ENCODE measurements at places on chromosomes 5 and 9.
A peak's percentile ranks its signal among the peaks of the same experiment; 100 is the strongest.

- DNase-seq = no peak
Measured at GRCh38 chr5:72572236-72572765, 65.1 kb upstream of the ZNF366 start.

DNA sequence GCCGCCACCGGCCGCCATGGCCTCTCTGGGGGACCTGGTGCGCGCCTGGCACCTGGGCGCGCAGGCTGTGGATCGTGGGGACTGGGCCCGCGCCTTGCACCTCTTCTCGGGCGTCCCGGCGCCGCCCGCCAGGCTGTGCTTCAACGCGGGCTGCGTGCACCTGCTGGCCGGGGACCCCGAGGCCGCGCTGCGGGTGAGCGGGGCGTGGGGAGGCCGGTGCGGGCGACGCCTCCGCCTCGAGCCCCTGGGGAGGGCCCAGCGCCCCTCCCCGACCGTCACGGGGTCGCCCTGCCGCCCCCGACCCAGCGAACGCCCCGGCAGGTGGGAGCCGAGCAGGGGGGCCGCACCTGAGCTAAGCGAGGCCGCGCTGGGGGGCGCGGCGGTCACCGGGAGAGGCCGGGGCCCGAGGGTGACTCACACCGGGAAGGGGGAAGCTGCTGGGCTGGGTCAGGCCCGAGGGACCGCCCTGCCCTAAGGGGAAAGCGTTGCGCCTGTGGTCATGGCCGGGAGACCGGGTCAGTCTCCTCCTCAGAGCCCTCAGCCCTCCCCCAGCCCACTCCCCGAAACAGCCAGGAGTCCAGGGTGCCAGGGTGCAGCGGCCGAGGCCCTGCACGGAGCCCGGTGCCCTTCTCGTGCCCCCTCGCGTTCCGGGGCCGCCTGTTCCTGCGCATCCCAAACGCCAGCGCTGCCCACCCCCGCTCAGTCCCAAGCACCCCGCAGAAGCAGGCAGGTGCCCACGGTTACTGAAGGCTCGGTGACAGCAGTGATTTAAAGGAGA is 510 bp downstream of the NOXA1 start:
- no peak for DNase-seq

- DNase-seq = no peak
Measured at GRCh38 chr5:98372351-98372750, 401.1 kb upstream of the RGMB start.

DNA sequence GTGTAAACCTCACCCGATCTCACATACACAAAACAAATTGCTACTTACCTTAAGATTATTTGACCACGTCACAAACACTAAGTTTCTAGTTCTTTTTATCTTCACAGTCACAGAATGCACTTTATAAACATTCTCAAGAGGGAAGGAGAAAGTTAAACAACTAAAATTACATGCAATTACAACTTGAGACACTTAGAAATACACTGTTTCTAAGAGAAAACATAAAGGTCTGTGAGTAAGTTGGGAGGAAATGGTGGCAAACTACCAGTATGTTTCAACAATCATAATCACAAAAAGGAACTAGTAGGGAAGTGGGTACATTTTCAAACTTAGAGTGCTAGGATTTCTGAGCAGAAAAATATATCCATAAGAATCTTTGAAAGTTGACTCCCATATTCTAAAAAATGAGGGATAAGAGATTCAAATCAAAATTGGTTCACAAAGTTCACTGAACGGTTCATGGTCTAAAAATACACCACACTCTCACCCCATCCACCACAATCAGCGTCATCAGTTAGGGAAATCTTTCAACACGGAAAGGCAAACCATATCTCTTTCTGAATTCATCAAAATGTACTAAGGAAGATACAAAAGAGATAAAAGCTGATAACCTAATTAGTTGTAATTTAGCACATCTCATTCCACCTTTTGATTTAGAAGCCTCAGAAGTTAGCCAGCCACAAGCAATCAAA is 182.6 kb downstream of the BNC2 start:
- no peak for DNase-seq

- no peak for DNase-seq
Measured at GRCh38 chr5:16774806-16775205, 158.0 kb upstream of the RETREG1 start.

GRCh38 chr5:151030056-151030336 is 9.6 kb downstream of the GPX3 start:
- DNase-seq = no peak

GRCh38 chr5:169029661-169030274 is 271.2 kb downstream of the SLIT3 start:
- DNase-seq = no peak

DNA sequence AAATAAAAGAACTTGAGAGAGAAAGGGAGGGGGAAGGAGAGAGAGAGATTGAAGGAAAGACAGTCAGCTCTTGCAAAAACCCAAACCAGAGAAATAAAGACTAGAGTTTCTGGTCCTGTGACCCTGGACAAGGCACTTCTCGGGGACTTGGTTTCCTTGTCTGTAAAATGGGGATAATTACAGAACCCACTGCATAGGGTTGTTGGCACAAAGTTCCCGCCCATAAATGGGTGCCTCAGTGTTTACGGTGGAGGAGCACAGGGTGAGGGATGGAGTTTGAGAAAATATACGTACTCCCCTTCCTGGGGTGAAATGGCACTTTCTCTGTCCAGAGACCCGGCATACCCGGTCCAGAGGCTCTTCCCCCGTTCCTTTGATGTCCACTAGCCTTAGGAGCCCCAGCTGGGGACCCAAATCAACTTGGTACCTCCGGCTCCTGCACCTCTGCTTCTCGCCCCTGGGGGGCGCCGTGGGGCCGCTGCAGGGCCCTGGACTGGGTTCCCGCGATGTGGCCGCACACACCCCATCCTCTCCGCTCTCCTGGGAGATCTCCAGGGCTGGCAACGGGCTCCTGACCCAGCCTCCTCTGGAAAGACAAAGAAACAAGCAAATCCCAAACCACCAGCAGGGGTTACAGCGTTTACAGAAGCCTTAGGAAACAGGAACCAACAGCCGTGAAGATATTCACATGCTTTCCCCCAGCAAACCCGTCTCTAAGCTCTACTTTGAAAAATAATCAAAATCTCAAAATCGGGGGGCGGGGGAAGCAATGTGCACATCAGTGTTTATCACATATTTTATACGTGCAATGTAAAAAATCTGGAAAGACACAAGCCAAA is 26.3 kb downstream of the PTGES start:
- peak; percentile 35 for DNase-seq

DNA sequence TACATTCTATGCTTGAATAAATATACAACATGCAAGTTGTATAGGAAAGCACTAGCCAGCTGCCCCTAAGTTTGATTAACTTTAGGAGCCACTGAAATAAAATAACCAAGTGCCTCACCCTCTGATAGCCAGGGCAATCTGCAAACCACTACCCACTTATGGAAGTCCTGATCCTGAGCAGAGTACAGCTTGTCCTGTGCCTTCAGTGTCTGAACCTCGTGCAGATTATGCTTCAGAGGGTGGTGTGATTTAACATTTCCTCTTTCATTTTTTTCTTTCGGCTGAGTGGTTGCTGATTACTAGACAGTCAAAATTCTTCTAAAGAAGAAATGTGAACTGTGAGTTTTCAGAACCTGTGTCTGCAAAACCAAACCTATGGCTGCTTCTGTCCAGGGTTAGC is 327.7 kb downstream of the PIK3R1 start:
- DNase-seq = no peak

DNA sequence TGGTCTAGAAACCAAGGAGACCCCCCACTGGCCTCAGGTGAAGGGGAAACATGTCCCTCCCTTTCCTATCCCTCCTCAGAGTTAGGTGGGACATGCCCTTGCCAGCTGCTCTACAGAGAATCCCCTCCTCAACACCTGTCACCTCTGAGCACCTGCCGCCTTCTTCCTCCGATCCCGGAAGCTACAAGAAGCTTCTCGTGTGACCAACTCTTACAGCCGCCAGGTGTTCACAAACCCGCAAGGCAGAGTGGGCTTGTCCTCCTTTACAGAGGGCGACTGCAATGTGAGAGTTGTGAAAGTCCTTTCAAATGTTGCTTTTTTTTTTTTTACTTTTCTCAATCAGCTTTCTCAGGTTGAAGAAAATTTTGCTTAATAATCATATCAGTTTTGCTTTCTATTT is 3.7 kb upstream of the ICE1 start:
- DNase-seq = no peak

GRCh38 chr9:135492886-135493669 is 7.4 kb upstream of the MRPS2 start:
- no peak for DNase-seq

DNA sequence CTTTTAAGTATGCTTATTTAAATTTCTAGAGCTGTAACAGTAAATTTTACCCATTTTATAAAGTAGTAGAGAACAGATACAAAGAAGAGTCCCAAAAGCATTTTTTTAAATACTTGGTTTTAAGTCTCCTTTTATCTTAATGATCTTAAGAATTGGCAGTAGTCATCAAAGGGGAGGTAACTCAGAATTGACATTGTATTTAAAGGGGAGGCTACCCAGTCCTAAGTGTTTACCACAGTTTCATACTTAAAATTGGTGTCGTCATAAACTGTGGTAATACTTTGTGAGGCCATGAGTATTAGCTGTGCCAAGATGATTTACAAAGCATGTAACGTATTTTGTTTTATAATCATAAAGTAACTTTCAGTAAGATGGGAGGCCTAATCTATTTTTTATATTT is 14.8 kb downstream of the SLC25A46 start:
- DNase-seq = no peak

DNA sequence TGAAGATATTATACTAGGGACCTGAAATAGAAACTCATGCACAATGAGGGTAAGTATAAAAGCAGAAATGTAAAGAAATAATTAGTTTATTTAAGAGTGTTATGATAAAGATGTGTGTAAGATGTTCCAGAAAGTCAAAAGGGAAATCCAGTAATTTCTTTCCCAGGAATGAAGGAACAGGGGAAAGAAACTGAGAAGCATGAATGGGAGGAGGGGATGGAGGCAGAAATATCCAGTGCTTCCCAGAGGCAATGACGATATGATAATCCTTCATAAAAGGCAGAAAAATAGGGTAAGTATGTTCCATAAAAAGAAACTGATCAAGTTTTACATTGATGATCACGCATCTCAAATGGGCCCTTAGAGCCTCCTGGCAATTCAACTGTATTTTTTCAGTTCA is 120.7 kb upstream of the LPAR1 start:
- DNase-seq = no peak

DNA sequence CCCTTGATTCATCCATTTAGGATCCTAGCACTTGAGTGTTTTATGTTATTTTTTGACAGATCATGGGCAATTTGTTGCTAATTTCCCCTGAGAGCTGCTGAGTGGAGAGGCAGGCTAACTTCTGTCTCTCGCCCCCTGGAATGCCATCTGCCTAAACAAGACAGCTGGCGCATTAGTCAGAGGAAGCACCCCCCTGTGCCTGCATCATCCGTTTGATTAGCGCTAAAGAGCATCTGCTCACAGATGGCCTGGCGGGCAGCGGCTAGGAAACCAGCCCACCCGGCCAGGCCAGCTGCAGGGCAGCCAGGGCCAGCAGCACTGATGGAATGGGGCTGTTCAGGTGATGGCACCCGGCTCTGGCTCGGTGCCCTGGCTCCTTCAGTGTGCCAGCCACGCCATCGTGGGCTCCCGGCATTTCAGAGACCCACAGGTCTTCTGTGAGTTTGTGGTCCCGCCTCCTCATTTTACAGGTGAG is 22.9 kb upstream of the ASS1 start:
- DNase-seq = no peak

DNA sequence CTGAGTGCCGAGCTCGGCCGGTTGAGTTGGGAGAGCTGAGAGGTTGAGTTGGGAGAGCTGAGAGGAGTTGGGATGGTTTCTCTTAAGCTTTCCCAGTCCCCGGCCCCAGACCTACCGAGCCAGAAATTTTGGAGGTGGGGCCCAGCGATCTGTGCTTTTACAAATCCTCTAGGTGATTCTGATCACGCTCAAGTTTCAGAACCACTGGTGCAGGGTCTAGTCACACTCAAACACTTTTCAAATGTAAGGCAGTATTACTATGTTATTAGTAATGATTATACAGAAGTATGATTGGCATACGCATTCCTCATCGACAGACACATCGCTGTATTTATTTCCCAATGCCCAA is 256 bp upstream of the CLINT1 start:
- no peak for DNase-seq

GRCh38 chr5:168424594-168425323 is 61.5 kb upstream of the RARS1 start:
- DNase-seq = no peak

GRCh38 chr9:133881671-133882381 is 110.3 kb downstream of the VAV2 start:
- no peak for DNase-seq

DNA sequence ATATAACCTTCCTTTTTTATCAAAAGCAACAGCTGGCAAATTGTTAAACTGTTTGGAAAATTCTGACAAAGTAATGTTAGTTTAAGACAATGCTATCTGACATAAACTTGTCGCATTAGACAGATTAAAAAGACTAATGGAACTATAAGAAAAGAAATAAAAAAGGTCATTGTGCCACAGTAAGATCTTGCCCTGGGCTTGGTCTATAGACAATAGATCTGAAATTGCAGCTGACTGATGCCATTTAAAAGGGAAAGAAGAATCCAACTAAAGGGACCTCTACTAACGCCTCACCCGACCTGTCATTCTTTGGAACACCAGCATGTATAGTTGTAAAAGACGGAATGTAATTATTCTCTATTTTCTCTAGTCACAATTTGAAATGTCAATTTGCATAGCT is 644.4 kb upstream of the GRAMD2B start:
- no peak for DNase-seq

DNA sequence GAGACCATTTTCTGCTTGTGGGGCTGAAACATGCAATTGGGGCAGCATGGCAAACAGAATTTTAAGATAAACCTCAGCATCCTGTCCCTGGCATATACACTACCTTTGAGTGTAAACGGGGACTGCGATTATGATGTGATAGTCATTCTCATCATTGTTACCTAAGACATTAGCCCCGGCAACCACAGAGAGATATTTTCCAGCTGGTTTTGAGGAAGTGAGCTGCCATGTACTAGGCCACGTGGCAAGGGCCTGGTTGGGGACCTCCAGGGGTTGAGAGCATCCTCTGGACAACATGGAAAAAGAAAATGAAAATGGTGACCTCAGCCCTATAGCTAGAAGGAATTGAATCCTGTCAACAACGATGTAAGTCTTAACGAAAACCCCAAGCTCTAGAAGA is 623.6 kb upstream of the CDH18 start:
- no peak for DNase-seq

- DNase-seq = no peak
Measured at GRCh38 chr9:93684161-93684765, 107.9 kb downstream of the PHF2 start.

DNA sequence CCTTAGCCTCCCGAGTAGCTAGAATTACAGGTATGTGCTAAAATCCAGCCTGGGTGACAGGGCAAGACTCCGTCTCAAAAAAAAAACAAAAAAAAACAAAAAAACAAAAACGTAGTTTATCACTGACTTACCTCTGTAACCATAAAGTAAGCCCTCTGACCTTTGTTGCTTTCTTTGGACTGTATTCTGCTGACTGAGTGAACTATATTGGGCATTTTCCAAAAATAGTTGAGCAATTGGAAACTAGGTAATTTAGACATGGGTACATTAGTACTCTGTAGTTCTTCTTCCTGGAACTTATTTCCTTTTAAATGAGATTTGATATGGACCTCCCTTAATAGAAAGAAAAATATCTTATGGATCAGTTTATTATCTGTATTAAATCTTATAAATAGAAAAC is 66.6 kb downstream of the ANKHD1 start:
- no peak for DNase-seq

- DNase-seq = no peak
Measured at GRCh38 chr9:133205996-133206931, 2.8 kb downstream of the OBP2B start.

All from activated T-helper 1 cell treated with anti-CD3 and anti-CD28 coated beads, Interleukin-2, amount 50 U/mL, for 16 hours (primary cell).